Foreskin keratinocyte (primary cell): ENCODE measurements at places on chromosomes 4 and X. TPM values are rescaled to one million over a fixed set of nuclear protein-coding genes. Genes with fewer than 3 reads are reported as not detected.

The NLGN3 gene
- polyA plus RNA-seq: 0.01 TPM in 1 of 2 replicates, not detected in the other

The HPGD gene
- 0.16 and 0.18 TPM in 2 replicates for polyA plus RNA-seq

The PHF8 gene
- 3.5 and 4.1 TPM in 2 replicates for polyA plus RNA-seq

The SLAIN2 gene
- polyA plus RNA-seq: 17.5 and 25.7 TPM in 2 replicates

The PAGE2B gene
- polyA plus RNA-seq: not detected in 2 replicates

The DDIT4L gene
- 0.64 and 0.91 TPM in 2 replicates for polyA plus RNA-seq

The RPA4 gene
- 0.02 TPM in 1 of 2 replicates, not detected in the other for polyA plus RNA-seq

The OCRL gene
- 7.9 and 9.6 TPM in 2 replicates for polyA plus RNA-seq

The DUSP9 gene
- polyA plus RNA-seq: 1.2 and 1.4 TPM in 2 replicates

The ZFYVE28 gene
- polyA plus RNA-seq: 0.73 and 1.0 TPM in 2 replicates

The AREG gene
- 980 and 1,643 TPM in 2 replicates for polyA plus RNA-seq

The CTBP1 gene
- 69.9 and 73.0 TPM in 2 replicates for polyA plus RNA-seq

- no peak for DNase-seq
These were observed 38.7 kb upstream of the FRAS1 start for GRCh38 chr4:78018271-78019049.

- no peak for DNase-seq
These were observed 1124.9 kb downstream of the STIM2 start for GRCh38 chr4:27985522-27985921.

- DNase-seq: no peak
These were observed 22.4 kb downstream of the NEXMIF start for GRCh38 chrX:74902806-74903205.

DNA sequence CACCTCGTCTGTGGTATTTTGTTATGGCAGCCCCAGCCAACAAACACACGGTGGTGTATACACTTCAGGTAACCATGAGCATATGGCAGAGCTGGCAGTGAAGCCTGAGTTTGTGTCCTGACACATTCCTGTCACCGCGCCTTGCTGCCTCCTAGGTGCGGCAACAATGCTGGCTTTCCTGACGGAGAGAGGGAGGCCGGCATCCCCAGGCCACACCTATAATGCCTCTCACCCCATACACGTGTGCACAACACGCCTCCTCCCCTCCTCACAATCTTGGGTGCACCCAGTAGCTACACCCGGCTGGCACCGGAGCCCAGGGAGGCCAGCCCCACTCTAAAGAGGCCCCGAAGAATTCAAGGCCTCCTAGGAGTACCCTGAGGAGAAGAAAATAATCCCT lies 158.5 kb downstream of the NSUN7 start:
- DNase-seq: peak; percentile 67

- DNase-seq: no peak
These were observed 112.1 kb downstream of the ARHGAP6 start for GRCh38 chrX:11553594-11553993.

DNA sequence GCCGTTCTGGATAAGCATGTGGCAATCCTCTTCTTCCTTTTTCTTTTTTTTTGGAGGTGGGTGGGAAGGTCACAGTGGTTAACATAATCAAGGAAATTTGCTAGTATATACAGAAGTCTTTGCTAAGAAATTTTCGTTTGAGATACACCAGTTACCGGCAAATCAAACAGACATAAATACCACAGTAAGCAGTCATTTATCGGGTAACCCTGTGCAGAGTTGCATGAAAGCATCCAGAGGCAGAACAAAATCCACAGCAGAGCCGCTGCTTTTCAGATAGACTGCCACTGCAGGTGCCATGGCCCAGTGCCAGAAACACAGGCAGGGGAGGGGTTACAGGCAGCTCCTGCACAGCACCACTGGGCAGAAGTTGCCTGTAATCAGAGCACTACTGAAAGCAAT lies 179.1 kb upstream of the MAB21L2 start:
- no peak for DNase-seq

- peak; percentile 59 for DNase-seq
These were observed 186.1 kb upstream of the LNX1 start for GRCh38 chr4:53777244-53777984.

DNA sequence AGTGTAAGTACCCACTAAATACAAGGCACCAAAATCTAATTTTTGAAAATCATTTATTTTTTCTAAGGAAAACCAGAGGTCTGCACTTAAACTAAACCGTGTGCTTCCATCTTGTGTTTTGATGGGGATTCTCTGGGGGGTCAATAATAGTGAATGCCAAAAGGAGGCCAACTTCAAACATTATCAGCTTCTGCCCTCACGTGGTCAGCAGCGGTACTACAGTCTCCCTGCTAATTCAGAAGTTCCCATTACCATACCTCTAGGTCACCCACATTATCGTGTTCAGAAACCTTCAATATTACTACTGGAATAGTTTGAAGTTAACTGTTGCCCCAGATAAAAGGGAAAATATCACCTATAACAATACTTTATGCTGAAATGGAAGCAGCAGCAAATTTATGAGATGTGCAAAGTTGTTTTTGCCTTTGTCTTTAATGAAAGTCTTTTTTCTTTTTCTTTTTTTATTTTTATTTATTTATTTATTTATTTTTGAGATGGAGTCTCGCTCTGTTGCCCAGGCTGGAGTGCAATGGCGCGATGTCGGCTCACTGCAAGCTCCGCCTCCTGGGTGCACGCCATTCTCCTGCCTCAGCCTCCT lies 17.3 kb downstream of the CTPS2 start:
- no peak for DNase-seq

- DNase-seq: no peak
These were observed 867.6 kb upstream of the PCDH7 start for GRCh38 chr4:29852537-29852936.

DNA sequence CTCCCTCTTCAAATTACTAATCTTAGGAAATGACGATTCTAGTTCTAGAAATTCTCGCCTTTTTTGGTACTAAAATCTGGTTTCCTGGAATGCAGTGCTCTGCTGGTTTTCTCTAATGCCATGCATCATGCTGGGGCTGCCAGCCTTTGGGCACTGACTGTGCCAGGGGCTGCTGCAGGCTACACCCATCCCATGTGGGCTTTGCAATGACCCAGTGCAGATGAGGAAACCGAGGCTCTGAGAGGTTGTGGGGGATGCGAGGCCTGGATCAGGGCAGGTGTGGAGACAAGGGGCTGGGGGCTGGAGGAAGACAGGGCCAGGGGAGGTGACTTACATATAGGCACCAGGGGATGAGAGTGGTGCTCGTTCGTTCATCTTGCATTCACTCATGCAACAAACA lies 95.3 kb downstream of the HMX1 start:
- DNase-seq: no peak

DNA sequence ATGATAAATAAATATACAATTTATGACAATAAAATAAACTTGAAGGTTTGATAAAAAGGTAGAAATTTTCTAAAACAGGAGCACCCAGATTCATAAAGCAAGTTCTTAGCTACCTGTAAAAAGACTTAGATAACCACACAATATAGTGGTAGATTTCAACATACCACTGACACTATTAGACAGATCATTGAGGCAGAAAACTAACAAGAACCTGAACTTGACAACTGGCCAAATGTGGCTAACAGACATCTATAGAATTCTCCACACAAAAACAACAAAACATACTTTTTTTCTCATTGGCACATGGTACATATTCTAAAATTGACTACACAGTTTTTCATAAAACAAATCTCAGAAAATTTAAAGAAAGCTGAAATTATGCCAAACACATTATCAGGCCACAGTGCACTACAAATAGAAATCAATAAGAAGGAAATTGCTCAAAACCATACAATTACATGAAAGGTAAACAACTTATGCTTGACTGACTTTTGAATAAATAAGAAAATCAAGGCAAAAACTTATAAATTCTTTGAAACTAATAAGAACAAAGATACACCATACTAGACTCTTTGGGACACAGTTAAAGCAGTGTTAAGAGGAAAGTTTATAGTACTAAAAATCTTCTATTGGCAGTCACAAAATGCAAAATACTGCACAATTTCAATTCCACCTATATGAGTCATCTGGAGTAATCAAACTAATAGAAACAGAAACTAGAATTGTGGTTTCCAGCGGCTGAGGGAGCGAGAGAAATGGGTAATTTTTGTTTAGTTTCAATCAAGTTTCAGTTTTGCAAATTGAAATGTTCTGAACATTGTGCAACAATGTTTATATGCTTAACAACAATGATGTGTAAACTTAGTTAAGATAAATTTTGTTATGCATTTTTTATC lies 925.6 kb downstream of the SH3BGRL start:
- no peak for DNase-seq

DNA sequence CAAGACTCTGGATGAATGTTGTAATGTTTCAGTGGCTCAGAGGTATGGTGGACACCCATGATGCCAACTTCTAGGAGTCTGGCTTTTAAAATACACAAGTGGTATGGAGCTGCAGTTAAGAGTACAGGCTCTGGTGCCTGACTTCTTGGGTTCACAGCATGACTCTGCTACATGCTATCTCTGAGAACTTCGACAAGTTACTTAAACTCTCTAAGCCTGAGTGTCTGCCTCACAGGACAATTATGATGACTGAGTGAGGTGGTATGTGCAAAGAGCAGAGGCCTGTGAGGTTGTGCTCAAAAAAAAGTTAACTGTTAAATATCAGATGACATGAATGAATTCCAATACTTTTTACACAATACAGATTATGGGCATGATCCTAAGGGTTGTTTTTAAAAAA lies 90.9 kb upstream of the SRD5A3 start:
- DNase-seq: peak; percentile 2

DNA sequence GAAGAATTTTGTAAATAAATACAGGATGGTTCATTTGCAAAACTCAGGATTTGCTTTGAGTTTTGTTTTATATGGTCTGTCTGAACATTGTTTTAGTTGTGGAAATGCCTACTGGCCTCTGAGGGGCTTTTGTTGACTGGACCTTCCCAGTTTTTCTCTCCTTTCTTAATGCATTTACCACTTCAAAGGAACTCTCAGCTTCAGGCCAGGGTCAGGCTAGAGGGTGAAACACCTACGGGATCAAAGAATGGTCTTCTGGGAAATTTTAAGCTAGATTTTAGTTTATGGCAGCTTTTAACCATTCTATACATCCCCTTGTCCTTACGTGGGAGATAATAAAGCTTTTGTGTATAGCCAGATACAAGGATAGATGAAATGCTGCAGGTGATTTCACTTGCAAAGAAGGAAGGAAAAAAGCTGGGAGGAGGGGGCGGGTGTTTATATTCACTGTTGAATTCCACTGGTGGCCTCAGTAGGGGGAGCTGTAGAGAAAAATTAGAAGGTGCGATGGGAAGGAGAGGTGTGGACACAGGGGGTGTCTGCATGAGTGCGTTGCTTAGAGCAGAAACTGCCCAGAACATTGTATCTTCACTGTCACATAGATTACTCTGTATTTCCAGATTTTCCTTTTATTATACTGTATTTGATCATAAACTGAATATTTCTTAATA lies 151.8 kb downstream of the TSPAN5 start:
- DNase-seq: no peak

DNA sequence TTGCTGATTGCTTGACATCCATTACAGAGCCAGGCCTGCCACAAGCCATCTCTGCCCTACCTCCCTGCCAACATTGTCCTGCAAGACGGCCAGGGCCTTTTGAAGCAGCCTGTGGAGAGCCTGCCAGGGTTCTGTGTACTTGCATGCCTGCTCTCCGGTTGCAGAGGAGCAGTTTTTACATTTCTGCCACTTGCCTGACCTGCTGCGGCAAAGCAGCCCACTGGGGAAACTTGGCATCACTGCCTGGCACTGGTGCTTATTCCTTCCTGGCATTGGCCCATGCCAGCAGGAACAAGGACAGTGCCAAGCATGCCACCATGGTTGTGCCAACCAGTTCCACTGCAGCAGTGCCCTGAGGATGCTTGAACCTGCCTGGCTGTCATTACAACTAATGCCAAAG lies 167.1 kb downstream of the NHS start:
- DNase-seq: no peak

- no peak for DNase-seq
These were observed 87.0 kb upstream of the SCOC start for GRCh38 chr4:140286456-140286855.

DNA sequence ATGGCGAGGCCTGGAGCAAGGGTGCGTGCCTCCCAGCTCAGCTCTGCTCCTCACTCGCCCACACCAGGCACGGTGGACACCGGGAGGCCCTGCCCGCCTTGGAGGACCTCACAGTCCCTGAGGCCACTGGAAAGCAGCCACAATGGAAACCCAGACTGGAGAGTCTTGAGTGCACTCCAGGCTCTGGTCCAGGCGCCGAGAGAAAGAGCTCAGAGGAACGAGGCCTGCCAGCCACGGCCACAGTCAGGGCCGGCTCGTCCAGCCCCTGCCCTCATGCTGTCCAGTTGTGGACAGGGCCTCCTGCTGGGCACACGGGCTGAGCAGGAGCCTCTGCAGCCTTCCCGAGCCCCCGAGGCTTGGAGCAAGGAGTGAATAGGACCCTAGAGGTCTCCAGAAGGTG lies 53.3 kb upstream of the GRPEL1 start:
- no peak for DNase-seq

DNA sequence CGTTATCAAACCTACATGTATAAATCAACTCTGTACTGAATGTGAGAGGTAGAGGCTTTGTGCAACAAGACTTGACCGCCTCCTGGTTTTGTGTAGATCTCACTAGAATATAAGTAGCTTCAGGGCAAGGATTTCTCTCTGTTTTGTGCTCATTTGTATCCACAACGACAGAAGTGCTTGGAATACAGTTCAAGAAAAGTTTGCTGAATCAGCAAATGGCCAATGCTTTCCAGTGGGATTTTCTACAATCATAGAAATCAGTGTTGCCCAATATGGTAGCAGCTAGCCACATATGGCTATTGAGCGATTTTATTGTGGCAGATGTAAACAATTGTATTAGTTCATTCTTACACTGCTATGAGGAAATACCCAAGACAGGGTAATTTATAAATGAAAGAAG lies 127.4 kb downstream of the VCX3A start:
- DNase-seq: no peak

DNA sequence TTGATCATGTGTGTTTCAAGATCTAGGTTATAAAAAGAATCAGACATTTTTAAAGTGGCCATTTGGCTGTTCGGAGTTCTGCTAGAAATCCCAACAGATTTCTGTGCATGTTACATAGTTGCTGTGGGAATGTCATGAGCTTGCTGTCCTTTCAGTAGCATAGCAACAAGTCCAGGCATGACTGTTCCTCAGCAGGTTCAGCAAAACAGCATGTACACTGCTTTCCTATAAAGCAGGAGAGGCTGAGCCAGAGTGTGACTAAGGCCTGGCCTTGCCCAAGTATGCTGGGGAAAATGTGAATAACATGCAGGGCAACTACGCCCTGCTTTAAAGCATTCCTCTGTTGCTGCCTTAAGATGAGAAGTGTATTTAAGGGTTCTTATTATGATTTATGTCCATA lies 217.1 kb upstream of the SMIM31 start:
- peak; percentile 99 for DNase-seq

DNA sequence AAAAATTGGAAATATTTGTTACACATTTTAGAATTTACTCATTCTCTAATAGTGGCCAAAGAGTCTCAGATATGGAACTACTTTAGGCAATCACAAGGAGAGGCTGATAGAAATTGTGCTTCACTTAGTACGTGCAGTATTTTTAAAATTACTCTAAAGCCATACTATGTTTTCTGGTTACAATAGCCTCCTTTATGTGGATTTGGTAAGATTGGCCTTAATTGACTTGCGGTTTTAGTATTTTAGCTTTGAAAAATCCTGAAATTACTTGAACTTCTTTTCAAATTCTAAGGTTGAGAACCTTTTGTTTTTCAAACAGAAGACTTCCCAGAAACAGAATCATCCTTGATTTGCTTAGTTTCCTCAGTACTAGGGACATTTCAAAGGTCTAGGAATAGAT lies 215.2 kb downstream of the SLC4A4 start:
- no peak for DNase-seq
